Activated naive CD4-positive, alpha-beta T cell (primary cell): ENCODE measurements at places on chromosomes 3 and 15.
A peak's percentile ranks its signal among the peaks of the same experiment; 100 is the strongest.

DNA sequence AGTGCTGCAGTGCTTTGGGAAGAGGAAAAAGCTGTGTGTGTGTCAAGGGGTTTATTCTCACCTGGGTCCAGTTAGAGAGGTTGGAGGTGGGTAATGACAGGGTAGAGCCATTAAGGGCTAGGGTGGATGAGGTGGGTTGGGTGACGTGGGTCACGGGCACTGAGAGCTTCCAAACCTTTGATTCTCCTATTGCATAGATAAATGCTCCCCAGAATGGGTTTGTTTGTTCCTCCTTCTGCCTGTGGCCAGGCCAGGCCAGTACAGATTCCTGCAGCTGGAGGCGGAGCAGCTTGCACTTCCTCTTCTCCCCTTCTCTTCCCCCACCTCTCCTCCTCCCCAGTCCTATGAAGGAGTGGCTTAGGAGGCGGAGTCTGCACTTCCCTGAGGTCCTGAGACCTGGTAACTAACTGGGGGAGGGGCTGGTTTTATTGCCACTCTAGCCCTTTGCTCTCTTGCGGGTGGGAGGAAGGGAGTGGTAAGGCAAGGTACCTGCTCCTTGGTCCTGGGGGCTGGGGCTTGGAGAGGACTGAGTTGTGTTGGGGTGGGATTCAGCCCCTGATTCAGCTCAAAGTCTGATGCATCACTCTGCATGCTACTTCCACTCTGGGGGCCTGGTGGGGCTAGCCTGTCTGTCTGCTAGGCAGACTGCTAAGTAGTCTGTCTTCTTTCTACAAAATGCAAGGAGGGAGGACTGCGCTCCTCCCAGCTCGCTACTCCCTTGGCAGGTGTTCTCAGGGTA lies 3.5 kb downstream of the SPINT1 start:
- DNase-seq: no peak

- no peak for DNase-seq
Observed at GRCh38 chr3:139281522-139282196, 62.2 kb upstream of the MRPS22 start.

DNA sequence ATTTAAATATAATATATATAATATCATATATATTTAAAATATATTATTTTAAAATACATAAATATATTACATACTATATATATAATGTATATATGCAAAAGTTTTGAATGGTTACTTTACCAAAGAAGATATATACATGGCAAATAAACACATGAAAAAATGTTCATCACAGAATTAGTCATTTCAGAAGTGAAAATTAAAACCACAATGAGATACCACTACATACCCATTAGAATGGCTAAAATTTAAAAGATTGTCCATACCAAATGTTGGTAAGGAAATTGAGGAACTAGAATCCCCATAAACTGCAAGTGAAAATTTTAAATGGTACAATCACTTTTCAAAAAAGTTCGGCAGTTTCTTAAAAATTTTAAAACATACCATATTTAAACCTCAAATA lies 23.6 kb upstream of the COL8A1 start:
- DNase-seq: no peak

GRCh38 chr3:149784064-149784704 lies 8.2 kb downstream of the ANKUB1 start:
- no peak for DNase-seq

DNA sequence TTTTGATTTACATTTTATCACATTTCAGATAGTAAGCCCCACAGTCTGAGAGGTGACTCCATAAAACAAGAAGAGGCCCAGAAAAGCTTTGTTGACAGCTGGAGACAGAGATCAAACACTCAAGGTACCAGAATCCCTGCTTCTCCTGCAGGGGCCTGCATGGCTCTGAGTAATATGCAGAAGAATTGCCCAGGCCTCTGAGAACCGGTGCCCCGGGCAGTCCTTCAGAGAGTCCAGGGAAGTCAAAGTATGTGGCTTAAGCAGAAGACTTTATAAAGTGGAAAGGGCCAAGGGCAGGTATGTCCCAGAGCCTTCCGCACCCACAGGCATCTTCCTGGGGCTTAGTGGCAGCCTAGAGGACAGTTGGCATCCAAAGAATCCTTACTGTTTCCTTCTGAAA lies 12.8 kb downstream of the ATRIP start:
- no peak for DNase-seq

DNA sequence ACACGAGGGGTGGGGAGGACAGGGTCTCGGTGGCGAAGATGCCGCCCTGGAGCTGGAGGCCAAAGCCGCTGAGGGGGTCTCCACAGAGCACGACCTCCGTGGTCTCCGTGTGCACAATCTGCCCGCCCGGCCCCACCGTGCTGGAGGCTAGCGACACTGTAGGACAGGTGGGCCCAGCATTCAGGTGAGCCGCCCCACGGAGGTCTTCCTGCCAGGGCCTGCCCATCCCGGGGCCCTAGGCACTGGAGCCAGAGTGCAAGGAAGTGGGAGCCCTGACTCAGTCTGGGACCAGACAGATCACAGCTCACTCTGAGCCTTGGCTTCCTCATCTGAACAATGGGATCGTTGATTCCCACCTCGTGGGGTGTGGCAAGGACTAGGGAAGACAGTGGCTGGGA lies 25.8 kb downstream of the GRIP2 start:
- DNase-seq: no peak

DNA sequence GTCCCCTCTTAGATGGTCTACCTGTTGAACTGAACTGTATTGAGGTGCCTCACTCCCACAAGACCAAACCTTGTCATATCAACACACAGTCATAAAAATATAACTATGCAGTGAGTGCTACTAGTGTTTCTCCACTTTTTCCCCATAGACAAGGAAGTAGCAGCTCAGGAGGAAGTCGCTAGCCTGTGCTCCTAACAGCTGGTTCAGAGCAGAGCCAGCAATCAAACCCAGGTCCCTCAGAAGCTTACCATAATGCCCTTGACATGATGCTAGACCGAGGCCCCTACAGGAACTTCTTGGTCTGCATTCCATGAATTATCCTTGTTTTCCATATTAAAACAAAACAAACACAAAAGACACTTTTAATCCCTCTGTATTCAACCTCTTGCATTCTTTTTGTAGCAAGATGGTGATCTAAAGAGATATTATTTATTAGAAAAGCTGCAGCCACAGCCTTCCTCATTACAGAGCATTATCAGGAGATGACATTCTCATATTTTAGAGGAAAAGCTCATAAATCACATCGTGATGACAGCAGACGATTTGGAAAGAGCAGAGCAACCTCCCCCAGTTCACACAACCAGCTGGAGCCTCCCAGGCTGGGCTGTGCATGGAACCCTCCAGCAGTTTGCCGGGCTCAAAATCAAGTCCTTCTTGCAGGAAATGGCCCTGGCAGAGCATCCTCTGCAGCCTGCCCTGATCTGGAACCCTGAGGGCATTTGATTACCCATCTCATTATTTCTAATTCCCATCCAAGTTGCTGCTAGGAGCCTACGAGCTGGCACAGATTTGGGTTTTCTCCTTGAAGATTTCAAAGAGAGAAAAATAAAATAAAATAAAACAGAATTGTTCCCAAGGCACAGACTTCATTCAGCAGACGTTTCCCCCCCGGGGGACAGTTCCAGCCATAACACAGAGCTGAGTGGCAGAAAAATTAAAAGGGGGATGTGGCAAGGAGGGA lies 118.8 kb downstream of the SRGAP3 start:
- no peak for DNase-seq

- DNase-seq: no peak
Observed at GRCh38 chr15:58440922-58441321, 9.1 kb downstream of the LIPC start.

DNA sequence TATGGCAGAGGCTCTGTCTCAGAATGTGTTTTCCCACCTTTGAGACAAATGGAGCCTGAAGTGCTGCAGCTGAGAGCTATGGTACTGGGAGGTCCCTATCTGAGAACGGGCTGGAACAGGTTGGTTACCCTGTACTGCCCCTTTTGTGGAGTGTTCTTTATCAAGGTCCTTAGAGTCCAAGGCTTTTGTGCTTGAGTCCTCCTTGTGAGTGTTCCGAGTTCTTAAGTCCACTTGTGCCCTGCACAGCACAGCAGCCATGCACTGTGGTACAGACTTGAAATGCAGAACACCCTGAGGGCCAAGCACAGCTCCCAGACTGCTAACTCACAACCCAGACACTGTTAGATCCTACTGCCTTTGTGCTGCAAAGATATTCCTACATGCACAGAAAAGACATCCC lies 67.8 kb downstream of the ARHGAP31 start:
- DNase-seq: no peak

- DNase-seq: no peak
Observed at GRCh38 chr3:102672305-102672704, 237.5 kb downstream of the ZPLD1 start.

DNA sequence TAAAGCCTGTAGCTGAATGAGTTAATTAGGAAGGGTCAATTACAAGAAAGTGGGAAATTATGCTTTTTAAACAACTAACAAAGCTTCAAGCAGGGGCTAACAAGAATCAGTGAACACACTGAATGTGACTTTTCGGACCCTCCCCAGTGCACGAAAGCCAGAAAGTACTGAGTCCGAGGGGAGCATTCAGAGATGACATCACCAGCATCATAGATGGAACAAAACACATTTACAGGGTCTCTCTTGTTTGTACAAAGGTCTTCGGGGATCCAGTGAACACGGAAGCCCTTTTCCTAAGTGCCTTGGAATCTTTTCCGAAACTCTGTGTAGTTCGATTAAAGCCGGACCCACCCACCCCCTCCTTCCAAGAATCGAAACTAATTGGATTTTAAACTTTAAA lies 829 bp downstream of the DCP1A start:
- no peak for DNase-seq

GRCh38 chr3:183266454-183266853 lies 13.4 kb downstream of the B3GNT5 start:
- no peak for DNase-seq

- DNase-seq: no peak
Observed at GRCh38 chr3:134060561-134061385, 31.0 kb upstream of the SLCO2A1 start.

GRCh38 chr3:43176666-43177065 lies 70.8 kb upstream of the POMGNT2 start:
- no peak for DNase-seq

DNA sequence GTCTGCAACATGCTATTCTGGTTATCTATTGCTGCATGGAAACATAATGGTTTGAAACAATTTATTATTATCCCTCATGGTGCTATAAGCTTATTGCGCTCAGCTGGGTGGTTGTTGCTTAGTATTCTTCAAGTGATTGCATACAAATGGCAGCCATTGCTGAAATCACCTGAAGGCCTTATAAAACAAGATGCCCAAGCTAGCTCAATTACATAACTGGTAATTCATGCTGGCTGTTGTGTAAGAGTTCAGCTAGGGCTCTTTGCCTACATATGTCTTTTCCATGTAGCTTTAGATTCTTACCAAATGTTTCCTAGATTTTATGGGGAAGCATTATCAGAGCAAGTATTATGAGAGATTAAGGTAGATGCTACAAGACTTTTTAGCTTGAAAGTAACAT lies 644.0 kb upstream of the CBLB start:
- no peak for DNase-seq

DNA sequence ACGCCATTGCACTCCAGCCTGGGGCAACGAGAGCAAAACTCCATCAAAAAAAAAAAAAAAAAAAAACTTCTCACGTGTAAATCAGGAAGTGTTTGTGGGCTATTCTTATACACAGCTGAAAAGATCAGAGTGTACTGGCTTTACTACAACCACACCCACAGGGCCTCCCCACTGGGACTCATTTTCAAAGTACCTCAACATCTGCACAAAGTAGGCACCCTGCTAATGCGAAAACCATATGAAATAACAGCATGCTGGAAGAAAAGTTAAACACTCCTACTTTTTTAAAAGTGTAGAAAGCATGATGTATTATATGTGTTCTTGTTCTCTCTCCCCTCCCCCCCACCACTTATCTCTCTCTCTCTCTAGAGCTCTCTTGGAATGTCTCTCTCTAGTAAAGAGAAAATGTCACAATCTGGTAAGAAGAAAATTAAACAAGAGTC lies 11.1 kb downstream of the UACA start:
- no peak for DNase-seq

GRCh38 chr3:142723968-142724681 lies at the start of gene TRPC1:
TSS of gene TRPC1 (plus strand) at chr3:142724034. CDS start at chr3:142724560, 526 bp downstream.
- peak; percentile 76 for DNase-seq

DNA sequence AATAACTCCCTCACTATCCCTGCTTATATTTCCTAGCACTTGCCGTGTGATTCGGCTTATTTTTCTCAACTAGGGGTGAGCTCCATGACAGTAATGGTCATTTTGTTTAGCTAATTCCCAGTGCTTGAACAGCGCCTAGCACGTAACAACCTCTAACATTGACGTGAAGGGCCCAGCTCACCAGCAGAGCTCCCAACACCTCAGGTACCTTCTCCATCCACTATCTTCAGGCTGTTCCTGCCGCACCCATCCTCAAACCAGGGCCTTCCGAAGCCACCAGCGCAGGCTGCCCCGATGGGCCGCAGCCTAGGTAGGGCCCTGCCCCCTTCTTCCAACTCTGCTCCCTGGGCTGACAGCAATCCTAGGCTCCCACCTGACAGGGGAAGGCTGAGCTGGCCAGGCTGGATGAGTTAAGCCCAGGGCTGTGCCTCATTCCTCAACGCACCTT lies 751 bp upstream of the RPS17 start:
- DNase-seq: no peak

DNA sequence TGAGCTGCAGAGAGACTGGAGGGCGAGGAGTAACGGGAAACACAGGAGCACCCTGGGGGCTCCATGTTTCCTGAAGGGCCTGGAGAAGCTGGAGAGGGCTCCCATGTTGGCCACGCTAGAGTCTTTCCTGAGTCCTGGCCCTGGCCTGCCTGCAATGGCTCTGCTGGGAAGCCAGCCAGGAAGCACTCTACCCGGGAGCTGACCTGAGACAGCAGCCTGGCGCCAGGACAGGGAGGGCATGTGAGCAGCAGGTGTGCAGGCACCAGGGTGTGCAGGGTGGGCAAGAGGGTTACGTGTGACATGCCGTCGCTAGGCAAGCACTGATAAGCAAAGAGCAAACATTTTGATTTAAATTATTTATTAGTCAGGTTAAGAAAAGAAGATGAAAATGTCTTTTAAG lies 301.4 kb downstream of the OCA2 start:
- no peak for DNase-seq

DNA sequence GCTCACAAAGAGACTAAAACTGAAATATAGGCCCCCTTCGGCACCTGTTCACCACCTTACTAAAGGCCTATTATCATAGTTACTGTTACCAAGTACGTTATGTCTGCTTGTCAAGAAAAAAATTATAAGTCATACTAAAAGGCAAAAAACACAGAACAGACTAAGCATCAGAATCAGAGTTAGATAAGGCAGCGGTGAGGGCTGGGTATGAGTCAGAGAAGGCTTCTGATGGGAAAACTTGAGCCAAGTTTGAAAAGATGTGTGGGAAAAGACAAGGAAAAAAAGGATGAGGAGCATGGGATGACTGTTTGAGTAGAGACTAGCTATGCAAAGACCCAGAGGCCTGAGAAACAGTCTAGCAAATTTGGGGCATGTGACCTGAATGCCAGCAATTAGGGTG lies 387.2 kb upstream of the SGO1 start:
- DNase-seq: no peak

- no peak for DNase-seq
Observed at GRCh38 chr3:13549623-13550422, 898 bp downstream of the FBLN2 start.

DNA sequence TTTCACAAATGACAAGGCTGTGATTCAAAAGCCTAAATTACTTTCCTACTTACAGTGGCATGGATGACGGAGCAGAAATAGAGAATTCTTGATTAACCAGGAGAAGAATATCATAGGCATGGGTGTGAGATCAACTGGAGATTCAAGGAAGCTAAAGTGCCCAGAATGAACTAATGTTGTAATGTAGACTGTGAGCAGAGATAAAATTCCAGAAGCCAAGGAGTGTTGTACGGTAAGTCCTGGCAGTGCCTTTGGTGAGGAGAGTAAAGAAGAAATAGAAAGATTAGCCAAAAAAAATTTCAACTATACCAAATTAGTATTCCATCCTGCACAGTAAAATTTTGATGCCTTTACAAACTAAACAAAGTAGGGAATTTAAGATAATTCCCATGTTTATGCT lies 75.9 kb downstream of the ZBTB20 start:
- no peak for DNase-seq
